ENCODE measurements at places on chromosomes 3 and 15.

GRCh38 chr3:161415506-161416231, 44.4 kb upstream of the SPTSSB start:
- no peak for DNase-seq

GRCh38 chr3:134317106-134317947, 56.9 kb downstream of the AMOTL2 start:
- no peak for DNase-seq

- DNase-seq: no peak
Measured at GRCh38 chr3:60142009-60142408, 1092.2 kb upstream of the CFAP20DC start.

GRCh38 chr3:58411851-58412830, 21.5 kb downstream of the PDHB start:
- DNase-seq: no peak

DNA sequence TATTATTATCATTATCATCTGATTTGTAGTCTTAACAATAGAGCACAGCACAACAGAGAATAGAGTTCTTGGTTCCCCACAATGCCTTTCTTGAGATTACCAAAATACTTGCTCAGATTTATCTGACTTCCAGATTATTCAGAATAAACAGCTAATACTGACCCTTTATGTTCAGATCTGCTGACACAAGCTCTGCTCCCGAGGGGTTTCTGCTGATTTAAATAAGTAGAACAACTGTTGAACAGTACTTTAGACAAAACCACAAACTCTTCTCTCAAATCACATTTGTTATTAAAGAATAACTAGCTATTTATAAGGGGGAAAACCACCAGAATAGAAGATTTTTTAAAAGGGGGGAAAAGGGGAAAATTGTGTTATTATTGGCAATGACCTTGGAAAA, 380.2 kb upstream of the ATP11B start:
- DNase-seq: no peak

GRCh38 chr3:65995515-65995914, 43.2 kb downstream of the MAGI1 start:
- DNase-seq: no peak

DNA sequence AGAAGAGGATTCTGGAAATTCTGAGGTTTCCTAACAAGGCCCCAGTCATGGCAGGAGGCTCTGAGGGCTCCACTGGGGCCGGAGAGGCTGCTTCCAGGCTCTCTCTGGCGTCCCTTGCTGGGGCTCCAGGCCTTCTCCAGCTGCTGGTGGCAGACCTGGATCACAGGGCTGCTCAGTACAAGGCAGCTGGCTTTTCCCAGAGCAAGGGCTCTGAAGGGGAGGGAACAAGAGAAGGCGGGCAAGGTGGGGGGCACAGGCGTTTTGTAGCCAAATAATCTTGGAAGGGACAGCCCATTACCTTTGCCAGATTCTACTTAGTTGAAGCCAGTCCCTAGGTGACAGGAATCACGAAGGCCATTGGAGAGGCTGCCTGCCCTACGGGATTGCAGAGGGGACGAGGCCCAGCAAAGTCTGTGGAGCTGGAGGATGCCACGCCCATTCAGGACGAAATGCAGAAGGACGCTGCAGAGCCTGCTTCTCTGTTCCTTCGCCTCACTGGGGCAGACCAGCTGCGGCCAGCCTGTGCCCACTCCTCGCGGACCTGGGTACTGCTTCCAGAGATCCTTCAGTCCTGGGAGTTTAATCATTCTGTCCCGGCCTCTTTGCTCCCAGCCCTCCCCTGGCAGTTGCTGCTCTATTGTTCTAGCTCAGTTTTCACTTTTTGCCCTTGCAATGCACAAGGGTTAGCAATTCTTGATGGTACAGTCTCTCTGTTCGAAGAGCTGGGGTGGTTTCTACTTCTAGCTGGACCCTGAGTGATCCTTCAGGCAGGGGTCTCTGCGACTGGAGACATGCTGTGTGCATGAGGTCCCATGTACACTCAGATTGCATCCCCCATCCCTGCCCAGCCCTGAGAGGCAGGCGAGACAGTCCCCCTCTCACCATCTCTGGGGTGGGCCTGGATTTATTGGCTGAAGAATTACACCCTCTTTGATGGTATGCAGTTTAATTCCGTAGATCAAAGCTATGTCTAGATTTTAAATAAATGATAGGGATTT, 149.3 kb upstream of the MEF2A start:
- DNase-seq: no peak

- DNase-seq: no peak
Measured at GRCh38 chr15:31467361-31467760, 140.7 kb downstream of the KLF13 start.

DNA sequence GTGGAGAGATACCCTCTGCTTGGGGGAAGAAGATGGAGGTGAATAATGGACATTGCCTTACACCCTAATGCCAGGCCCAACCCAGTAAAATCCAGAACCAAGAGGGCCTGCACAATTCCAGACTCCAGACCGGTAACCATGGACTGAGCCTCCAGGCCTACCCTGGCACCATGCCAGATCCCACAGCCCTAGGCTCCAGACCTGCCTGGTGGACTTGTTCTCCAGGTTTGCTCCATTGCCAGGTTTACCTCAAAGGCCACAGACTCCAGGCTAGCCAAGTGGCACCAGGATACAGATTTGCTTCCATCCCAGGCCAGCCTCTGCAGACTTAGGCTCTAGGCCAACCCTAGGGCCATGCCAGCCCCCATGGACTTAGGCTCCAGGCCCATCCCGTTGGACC, 14.0 kb downstream of the PLCH1 start:
- no peak for DNase-seq

DNA sequence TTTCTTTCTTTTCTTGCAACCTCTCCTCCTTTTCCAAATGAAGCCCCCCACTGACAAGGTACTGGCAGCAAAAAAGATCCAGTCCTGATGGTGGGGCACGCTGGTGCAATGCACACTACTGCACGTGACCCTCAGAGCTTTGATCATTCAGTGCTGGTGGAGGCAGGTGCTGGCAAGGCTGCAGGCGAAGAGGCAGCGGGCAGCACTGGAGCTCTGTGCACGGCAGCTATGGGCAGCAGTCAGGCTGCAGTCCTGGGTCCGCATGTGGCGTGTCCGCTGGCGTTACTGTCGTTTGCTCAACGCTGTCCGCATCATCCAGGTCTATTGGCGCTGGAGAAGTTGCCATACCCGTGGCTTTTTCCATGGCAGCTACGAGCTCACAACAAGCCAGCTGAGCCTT, 40.1 kb upstream of the IQCF6 start:
- no peak for DNase-seq

DNA sequence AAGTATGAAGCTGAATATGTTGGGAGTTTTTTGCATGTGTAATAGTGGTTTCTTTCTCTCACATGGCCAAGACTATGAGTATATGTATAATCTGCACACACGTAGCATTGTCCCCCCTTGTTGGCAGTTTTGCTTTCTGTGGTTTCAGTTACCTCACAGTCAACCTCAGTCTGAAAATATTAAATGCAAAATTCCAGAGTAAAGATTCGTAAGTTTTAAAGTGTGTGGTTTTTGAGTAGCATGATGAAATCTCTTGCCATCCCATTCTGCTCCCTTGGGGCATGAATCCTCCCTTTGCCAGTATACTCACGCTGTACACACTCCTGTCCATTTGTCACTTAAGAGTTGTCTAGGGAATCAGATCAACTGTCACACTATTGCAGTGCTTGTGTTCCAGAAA, 742.0 kb upstream of the CCDC54 start:
- no peak for DNase-seq

DNA sequence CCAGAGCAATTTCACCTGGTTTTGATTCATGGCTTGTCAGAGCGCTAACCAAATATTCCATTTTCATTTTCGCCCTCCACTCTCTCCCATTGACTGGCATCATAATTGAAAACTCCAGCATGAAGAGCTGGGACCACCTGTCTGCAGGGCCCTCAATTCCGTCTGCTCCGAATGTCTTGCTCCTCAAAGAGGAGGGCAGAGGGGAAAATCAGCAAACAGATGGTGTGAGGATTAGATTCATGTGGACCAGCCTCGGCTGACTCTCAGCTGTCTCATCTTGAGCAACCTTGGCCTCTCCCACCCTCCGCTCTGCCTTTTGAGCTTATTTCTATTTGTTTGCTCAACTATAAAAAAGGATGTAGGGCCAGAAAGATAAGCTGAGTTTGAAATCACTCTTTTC, 512.2 kb upstream of the PPP2R3A start:
- DNase-seq: no peak

- no peak for DNase-seq
Measured at GRCh38 chr15:52728899-52729298, 49.7 kb upstream of the ATOSA start.

- DNase-seq: no peak
Measured at GRCh38 chr3:151816091-151816604, 2.2 kb downstream of the AADAC start.

DNA sequence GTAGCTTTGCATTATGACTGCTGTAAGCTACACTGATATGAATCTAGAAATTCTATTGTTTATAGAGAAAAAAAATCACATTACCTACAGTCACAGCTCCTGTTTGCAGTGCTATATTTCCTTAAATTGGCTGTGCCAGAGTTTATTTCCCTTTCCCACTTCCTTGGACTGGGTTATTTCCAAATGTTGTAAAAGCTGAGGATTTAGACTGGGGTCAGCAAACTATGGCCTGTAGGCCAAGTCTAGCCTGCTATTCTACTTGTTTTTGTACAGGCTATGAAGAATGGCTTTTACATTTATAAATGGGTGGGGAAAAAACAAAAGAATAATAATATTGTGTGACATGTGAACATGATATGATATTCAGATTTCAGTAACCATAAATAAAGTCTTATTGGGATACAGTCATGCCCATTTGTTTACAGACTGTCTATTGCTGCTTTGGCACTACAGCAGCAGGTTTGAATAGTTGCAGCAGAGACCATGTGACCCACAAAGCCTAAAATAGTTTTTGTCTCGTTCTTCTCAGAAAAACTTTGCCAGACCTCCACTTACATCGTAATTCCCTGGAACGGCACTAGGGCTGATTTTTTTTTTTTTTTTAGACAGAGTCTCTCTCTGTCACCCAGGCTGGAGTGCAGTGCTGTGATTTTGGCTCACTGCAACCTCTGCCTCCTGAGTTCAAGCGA, 7.8 kb downstream of the GLDN start:
- DNase-seq: no peak

- DNase-seq: no peak
Measured at GRCh38 chr3:181770296-181770695, 58.6 kb downstream of the SOX2 start.

DNA sequence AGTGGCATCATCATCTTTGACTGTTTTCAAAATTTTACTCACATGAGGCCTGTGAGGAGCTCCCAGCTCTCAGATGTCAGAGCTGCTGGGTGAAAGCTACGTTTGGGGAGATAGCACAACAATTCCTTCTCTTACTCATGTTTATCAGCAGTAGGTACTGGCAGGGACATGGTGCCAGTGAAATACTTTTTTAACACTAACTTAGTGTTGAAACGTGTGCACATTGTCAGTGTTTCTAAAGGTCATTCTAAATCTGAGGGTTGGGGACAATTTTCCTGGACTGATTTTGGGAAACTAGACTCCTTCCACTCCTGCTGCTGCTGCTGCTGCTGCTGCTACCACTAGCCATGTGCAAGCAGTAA, 487.4 kb downstream of the PDCD6IP start:
- DNase-seq: no peak

DNA sequence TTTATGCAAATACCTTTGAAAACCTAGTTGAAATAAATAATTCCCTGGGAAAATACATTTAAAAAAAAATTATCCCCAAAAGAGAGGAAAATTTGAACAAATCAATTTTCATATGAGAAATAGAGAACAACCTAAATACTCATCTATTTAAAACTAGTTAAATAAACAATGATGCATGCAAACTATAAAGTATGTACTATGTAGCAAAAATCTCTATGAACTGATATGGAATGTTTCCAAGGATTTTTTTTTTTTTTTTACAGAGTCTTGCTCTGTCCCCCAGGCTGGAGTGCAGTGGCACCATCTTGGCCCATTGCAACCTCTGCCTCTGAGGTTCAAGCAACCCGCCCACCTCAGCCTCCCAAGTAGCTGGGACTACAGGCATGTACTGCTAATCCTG, 27.2 kb upstream of the B3GALNT1 start:
- no peak for DNase-seq

GRCh38 chr3:9653565-9654248, 4.4 kb downstream of the MTMR14 start:
- DNase-seq: no peak

- no peak for DNase-seq
Measured at GRCh38 chr3:152056481-152056880, 183.0 kb downstream of the SUCNR1 start.

GRCh38 chr3:31695280-31696008, 162.7 kb downstream of the STT3B start:
- DNase-seq: no peak

- no peak for DNase-seq
Measured at GRCh38 chr3:105728771-105729312, 140.0 kb downstream of the CBLB start.

DNA sequence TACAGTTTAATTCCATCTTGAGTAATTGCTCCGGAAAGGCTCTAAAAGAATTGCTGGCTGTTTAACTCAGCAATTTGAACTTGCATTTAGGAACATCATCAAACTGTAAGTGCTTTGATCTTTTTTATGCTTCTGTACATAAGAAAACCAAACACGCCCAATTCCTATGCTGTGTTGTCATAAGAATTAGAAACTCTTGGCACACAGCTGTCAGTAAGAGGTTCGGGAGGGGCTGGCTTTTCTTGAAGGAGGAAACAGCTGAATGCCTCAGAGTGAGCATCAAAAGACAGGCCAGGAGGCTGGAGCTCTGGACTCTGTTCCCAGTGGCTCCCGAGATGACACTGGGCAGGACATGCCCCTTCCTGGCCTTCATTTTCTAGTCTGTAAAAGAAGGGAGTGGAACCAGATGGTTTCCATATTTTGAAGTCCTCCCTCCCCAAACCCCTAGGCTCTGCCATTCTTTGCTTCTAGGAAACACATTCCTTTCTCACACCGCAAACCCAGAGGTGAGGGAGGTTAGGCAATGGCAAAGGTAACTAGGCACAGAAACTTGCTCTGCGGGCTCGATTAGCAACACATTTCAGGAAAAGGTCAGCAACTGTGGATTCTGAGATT, 73.7 kb upstream of the DLG1 start:
- DNase-seq: no peak

DNA sequence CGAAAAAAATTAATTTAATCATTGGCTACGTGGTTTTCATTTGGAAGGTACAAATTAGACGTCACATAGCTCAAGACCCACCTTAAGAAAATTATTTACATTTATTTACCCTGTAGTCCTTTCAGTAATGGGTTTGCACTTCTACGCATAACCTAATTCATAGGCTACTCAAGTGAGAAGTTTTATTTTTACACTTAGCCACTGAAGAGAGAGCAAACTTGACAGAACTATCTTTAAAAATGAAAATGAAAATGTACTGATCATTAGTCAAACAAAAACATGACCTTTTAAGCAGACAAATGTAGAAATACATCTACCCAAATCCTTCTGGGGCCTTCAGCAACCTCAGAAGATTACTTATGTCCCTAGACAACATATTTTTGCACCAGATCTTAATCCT, 269.4 kb upstream of the TTC14 start:
- no peak for DNase-seq

Measured in anterior cingulate cortex (tissue), 58 donors.